ENCODE measurements at places on chromosomes 7 and 10.

DNA sequence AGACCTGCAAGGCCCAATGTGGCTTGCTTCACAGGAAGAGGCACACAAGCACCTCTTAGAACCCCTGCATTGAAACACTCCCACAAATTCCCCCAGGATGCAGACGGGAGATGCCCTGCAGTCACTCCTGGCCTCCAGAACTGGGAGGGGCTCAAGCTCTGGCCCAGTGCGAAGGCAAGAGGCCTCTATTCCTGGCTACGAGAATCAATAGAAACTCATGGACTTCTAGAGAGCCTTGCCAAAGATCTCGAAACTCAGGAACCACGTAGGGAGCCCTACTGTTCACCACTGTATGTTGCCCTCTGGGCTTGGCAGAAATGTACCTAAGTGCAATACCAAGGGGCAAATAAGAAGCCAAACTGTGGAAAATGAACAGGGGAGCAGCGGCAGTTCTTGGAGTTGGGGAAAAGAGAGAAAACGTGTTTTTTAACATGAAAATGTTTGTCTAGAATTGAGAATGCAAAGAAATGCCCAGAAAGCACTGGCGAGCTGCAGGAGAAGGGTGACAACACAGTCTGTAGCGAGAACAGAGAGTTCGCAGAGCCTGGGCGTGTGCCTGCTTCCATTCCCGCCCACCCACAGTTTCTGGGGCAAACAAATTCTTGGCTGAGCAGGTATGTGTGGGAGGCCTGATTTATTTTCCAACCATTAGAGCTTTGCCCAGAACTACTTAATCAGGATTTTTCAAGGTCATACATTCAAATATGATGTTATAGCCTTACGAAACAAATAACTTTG is 260.5 kb upstream of the KLF14 start:
- DNase-seq: no peak

DNA sequence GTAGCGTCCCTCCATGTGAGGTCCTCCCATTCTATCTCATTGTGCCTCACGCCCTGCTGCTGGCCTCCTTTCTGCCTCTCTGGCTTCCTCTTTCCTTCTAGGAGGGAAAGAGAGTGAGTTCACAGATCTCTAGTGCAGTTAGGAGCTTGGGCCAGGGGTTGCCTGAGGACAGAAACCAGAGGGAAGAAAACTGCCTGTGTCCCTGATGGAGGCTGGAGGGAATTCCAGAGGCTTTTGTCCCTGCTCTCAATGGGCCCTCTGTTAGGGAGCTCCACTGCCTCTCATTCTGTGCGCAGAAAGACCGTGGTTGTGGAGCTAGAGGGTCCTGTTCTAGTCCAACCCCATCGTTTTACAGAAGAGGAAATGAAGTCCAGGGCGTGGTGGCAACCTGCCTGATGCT is 4.6 kb downstream of the MARVELD1 start:
- no peak for DNase-seq

DNA sequence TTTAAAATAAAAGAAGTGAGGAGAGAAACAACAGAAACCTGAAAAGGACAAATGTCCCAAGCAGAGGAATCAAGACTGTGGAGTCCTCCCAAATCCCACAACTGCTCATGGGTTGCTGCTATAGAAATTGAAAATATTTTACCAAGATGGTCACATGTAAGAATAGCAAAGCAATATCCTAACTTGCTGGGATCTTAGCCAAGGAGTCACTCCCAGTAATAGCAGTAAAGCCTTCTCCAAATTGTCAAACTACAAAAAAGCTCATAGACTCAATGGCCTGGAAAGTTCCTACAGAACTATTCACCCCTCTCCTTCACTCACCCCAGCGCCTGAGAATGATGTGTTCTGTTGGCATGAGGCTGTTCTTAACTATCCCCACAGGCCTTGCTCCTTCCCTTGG is 186.5 kb downstream of the ELMO1 start:
- DNase-seq: no peak

DNA sequence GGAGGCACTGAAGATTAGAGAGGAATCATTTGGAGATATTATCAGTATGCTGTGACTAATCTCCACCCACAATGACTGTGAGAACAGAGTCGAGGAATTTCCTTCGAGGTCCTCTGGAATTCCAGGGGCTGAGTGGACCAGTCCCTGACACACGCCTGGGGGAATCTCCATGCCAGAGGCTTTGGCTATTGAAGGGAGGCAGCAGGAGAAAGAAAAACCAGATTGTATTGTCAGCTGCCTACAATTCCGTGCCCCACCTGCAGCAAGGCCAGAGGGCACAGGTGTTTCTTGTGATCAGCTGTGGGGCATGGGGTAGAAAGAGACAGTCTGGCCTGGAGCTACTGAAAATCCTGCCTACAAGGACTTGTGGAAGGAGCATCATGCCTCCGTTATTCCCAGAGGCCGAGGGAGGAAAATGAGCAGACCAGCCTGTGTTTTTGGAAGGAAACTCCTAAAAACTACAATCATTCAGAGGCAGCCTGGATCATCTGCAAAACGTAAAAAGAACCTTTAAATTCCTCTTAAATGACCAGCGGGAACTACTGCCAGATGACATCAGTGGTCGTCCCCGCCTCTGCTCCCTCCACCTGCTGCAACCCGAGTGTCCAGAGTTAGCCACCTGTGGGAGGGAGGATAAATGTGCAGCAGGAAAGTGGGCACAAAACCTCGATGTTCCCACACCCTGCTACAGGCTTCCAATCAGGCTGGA is 25.4 kb upstream of the ANK3 start:
- peak; percentile 98 for DNase-seq

GRCh38 chr7:98185101-98185500 is 26.1 kb upstream of the BHLHA15 start:
- DNase-seq: no peak

DNA sequence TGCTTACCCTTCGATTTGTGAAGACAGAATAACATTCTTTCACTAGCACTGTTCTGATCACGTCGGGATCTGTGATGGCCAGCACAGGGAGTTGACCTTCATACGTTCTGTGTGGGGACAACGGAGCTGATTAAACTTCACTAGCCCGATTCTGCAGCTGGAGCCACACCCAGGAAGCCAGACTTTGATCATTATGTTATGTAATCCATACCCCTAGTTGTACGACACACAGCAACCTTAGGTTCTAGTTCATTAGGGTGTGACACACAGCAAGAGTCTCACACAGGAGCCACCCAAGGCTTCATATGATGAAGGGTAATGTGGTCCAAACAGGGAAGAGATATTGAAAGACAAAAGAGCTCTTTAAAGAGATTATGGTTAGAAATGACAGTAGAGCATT is 7.2 kb downstream of the CYP3A5 start:
- no peak for DNase-seq

- peak; percentile 49 for DNase-seq
These were observed 42.9 kb upstream of the MET start for GRCh38 chr7:116629051-116629463.

DNA sequence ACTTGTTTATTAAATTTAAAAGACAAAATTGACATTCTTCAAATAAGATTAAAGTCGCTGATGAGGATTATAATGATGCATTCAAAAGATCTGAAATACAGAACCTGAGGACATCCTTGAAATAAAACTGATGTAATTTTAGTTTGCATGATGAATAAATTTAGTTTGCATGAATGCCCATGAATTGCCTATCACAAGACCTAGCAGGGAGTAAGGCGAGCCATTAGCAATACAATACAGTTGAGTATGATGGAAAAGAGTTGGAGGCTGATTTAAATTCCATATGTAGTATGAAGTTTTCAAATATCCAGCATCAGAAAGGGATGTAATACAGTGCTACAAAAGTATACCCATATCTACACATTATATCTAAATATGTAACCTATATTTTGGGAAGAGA is 321.3 kb downstream of the CACNA2D1 start:
- DNase-seq: no peak
